Stomach (tissue), 19 donors: ENCODE measurements at places on chromosomes 16 and 17.

DNA sequence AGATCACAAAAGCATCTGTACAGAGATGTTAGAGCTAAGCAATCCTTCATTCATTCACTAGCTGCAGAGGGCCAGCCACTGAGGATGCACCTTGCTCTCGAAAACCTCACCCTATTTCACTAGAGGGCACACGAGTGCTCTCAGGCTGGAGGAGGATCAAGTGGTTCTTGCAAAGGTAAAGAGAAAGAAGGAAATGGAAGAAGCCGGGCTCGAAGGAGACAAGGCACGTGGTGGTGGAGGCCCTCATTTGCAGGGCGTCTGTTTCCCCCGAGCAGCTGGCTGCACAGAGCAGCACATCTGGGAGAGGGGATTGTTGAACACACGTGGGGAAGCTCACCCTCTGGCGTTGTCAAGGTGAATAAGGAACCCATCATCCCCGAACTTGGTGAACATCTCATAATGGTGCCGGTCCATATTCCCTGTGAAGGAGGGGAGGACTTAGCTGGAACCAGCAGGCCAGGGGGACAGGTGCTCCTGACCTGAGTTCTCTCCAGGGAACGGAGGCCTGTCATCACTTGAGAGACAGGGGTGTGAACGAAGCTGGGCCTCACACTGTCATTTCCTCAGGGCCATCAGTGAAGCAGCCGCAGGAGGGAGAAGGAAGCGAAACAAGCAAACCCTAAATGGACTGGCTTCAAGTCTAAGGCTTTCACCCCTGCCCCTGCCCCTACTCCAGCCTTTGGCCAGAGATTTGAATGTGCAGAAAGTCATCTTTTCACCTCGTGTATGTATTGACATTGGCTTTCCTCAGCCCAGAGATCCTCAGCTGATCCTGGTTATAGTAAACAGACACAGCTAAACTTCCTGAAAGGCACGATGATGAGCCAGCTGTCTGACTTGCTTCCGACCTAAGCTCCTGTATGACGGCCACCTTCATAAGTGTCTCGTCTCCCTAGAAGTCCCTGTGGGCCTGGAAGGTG, 27.6 kb downstream of the PRKAR1A start:
- peak; percentile 55 for DNase-seq

- no peak for DNase-seq
Measured at GRCh38 chr17:50453901-50454300, 14.8 kb downstream of the CHAD start.

DNA sequence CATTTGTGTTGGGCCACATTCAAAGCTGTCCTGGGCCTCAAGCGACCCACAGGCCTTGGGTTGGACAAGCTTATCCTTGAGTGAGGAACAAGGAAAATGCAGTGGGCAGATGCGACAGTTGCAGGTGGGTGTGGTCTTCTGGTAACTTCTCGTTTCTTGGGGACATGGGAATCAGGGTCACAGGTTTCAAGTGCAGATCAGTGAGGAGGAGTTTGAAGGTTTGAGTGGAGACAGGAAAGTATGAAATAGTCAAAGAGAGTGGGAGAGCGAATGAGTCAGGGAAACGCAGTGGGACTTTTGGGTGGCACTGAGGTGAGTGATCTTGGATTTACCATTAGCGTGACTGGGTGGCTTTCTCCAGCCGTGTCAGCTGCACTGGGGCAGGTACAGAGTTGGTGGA, 15.4 kb upstream of the CCL22 start:
- DNase-seq = no peak

- DNase-seq = no peak
Measured at GRCh38 chr17:74491626-74492025, 25.2 kb downstream of the CD300A start.

DNA sequence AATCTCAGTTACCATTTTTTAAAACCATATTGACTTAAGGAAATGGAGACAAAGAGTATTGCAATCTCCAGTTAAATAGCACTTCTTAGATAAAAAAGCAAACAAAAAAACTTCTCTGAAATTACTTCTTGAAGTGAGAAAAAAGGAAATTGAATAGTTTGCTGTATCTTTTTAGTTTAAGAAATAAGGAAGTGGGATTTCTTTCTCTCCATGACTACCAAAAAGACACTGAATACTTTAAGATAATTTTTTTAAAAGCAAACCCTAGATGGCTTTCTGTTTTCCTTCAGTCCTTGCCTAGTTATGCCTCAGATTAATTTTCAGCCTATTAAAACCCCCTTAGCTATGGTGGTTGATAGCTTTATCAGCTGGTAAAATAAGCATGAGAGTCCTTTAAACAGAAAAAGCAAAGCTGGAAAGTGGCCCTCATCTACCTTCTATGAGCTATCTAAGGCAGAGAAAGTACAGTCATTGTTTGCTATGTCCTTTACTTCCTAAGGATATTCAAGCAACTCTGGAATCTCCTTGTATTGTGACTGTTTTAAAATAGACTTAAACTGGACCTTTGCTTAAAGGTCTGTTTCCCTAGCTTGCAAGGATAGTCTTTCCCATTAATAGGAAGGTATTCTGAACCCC, 28.6 kb downstream of the TPPP3 start:
- DNase-seq = no peak

GRCh38 chr16:50644729-50645128, 36.4 kb downstream of the SNX20 start:
- peak; percentile 74 for DNase-seq

DNA sequence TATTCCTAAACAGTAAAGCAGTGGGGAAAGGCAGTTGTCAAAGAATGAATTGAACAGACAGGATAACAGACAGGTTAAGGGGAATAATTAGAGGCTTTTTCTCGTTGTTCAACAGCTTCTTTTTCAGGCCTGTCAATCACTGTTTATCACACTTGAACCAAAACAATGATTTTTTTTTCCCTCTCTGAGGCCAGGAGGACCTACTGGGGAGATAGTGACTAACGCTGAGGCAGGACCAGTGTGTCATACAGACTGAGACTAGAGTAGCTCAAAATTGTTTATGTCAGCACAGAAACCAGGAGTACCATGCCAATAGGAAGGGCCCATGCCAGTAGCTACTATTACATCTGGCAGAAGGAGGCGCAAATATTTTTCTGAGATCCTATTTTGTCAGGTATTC, 41.3 kb upstream of the NLK start:
- DNase-seq = no peak

DNA sequence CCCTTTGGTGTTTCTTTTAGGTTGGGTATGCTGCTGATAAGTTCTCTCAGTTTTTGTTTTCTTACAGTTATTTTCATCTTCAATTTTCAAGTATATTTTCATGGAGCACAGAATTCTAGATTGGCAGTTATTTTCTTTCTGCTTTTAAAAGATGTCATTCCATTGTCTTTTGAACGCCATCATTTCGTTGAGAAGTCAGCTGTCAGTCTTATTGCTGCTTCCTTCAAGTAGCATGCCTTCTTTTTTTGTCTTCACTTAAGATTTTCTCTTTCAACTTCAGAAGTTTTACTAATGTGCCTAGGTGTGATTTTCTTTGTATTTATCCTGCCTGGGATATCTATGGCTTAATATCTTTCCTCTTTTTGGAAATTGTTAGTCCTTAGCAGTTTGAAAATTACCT, 262.2 kb upstream of the PMFBP1 start:
- peak; percentile 23 for DNase-seq

GRCh38 chr17:68387435-68388218, 69.7 kb downstream of the WIPI1 start:
- no peak for DNase-seq

- DNase-seq = no peak
Measured at GRCh38 chr17:50265690-50266315, 8.5 kb upstream of the TMEM92 start.

GRCh38 chr17:64424324-64424849, 24.5 kb upstream of the MILR1 start:
- no peak for DNase-seq

- no peak for DNase-seq
Measured at GRCh38 chr16:72042157-72042660, 12.1 kb upstream of the HP start.

DNA sequence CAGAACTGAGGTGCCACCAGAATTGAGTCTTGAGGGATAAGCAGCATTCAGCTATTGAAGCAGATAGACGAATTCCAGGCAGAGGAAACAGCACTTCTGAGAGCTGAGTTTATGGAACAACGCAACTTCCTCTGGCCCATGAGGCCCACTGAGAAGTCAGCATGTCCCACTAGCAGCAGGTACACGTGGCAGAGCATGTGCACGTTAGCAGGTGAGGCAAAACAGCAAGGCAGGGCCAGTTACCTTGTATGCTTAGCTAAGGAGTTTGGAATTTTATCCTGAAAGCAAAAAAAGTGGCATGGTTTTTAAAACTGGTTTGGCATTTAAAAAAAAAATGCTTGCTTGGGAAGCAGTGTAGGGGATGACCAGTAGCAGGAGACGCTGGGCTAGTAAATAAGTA, 305.6 kb downstream of the CPPED1 start:
- DNase-seq = no peak

- DNase-seq = no peak
Measured at GRCh38 chr17:42230225-42230624, 35.9 kb upstream of the GHDC start.

DNA sequence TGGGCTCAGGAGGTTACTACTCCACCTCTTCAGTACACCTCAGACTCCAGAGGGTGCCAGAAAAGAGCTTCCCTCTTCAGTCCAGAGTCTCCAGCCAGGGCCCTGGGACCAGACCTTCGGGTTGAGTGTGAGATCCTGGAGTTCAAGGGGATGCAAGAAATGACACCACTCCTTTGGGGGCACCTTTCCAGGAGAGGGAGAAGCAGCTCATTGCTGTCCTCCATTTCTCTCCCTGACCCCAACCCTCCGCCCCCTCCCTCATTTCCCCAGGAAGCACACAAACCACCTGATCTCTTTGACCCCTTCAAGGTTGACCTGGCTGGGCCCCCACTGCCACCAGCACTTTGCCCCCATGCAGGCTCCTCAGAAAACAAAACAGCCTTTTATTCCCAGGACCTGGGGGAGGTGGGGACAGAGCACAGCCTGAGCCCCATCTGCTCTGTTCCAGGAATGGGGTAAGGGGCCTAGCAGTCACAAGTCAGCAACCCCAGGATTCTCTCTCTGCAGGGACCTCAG, 21.4 kb downstream of the CDH5 start:
- DNase-seq = no peak

DNA sequence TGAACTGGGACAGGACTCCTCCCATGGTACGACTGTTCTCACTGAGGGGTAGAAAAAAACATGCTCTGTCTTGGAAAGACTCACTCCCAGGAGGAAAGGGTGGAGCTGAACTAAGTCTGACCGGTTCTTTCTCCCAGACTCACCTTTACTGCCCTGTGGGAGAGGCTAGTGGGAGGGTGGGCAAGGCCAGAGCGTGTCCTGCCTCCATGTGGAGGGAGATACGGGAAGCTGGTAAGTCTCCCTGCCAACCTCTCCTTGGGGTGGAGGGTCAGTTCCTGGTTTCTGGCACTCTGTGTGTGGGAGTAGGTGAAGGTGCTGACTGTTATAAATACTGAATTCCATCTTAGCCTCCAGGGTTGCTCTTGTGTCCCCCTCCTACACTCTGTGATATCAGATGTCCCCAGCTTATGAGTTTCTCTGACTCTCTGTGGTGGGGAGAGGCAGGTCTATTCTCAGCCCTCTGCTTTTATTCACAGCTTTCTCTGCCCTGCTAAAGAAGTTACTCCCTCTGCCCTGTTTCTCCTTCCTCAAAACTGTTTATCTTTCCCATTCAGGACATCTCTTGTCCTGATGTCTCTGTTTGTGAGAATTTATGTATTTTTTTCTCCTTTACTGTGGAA, 26.9 kb upstream of the FAM20A start:
- DNase-seq = peak; percentile 64

GRCh38 chr17:6701719-6702118, 11.4 kb downstream of the SLC13A5 start:
- peak; percentile 51 for DNase-seq

DNA sequence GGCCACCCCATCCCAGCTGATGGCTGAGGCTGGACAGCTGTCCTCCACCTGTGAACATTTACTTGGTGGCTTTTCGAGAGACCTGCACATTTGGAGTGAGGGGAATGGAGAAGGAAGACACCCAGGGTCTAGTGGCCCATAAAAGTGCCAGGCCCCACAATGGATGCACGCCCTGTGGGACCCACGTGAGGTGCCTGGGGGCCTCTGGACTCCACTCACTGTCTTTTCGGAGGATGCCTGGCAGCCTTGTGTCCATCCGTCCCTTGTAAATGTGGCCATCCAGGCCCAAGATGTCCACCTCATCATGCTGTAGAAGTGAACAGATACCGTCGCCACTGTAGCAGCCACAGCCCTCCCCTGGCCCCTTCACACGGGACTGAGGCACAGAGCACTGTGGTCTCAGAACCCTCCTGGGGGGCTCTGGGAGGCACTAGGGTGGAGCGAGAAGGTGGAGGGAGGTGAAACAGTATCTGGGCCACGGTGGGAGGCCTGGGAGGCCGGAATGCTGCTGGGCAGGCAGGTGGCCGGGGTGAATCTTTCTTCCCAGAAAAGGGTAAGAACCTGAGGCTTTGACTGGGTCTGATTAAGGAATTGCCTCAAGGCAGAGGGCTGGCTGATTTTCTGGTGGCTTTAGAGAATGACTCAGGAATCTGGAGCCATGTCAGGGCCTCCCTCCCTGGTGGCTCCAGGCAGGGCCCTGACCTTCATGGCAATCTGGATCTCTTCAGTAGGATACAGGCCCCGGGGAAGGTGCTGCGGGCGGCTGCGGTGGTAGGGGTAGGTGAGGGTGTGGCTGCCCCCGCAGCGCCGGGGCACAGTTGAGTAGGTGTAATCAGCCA, 11.5 kb downstream of the UBALD2 start:
- DNase-seq = no peak

GRCh38 chr17:40284085-40284713, 3.5 kb upstream of the CDC6 start:
- no peak for DNase-seq

GRCh38 chr17:50129728-50130558, at the start of gene SAMD14:
Gene SAMD14 (minus strand): TSS chr17:50130160. CDS start chr17:50124959, 5,201 bp downstream.
- no peak for DNase-seq

DNA sequence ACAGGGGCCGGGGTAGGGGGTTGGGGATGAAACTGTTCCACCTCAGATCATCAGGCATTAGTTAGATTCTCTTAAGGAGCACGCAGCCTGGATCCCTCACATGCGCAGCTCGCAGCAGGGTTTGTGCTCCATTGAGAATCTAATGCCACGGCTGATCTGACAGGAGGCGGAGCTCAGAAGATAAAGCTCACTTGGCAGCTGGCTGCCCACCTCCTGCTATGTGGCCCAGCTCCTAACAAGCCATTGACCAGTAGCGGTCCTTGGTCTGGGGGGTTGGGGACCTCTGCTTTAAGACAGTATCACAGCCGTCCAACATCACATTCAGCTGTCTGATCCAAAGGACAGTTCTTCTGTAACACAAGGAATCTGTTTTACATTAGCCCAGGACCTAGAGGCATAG, 62.5 kb downstream of the SLC39A11 start:
- DNase-seq = no peak

- DNase-seq = no peak
Measured at GRCh38 chr17:44828919-44829522, 1.1 kb downstream of the GJC1 start.

GRCh38 chr17:80925688-80926335, 65.8 kb upstream of the CHMP6 start:
- no peak for DNase-seq

DNA sequence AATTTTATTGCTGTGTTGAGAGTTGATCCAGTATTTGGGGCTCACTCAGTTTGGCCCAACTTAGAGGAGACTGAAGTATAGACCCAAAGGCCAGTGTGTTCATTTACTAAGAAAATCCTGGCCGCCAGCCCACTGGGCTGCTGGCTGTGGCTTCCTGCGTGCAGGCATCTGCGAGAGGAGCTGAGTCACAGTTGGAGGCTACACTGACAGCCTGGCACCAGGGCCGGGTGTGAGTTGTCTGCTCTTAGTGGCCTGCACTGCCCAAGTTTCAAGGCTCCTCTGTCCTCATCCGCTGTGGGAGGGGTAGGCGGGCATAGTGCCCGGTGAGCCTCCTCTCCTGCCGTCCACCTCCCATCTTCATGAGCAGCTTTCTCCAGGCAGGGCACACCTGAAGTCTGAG, 54.2 kb downstream of the PLD6 start:
- no peak for DNase-seq
